ENCODE measurements at places on chromosomes 5 and 9.

DNA sequence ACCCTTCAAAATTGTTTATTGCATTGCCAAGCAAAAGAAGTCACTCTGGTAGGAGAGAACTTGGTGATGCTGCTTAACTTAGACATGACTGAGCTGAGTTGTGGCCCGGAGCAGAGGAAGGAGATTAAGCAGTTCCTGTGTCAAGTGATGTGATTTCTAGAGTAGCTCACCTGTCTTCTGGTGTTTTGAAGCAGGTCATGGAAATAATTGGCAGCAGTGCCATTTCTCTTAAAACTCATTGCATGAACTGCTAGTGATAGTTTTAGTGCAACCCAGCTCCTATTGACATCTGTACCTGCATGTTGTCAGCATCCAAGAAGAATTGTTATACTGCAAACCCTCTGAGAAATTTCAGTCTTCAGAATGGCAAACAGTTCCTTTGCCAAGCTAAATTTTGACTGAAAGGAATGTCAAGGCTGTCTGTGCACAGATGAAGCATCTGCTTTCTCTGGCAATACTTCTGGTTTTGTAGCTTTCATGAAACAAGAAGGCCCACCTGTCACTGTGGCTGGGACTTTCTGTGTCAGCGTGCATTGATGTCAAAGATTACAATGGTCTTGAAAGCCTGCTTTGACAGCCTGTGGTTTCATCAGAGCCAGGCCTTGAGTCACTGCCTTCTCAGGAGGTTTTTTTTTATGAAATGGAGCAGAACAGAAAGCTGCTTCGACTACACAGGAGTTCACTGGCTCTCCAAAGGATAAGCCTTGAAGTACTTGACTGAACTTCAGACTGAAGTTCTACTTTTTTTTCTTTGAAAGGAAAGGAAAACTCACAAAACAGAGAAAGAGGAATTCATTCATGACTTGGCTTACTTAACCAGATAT lies 90.6 kb downstream of the RALGPS1 start:
- DNase-seq = peak; percentile 47

- no peak for DNase-seq
Observed at GRCh38 chr5:56244627-56245026, 11.5 kb upstream of the ANKRD55 start.

GRCh38 chr9:92146610-92147009 lies 31.4 kb upstream of the SPTLC1 start:
- DNase-seq = no peak

GRCh38 chr5:100157066-100157465 lies 378.1 kb upstream of the FAM174A start:
- DNase-seq = no peak

DNA sequence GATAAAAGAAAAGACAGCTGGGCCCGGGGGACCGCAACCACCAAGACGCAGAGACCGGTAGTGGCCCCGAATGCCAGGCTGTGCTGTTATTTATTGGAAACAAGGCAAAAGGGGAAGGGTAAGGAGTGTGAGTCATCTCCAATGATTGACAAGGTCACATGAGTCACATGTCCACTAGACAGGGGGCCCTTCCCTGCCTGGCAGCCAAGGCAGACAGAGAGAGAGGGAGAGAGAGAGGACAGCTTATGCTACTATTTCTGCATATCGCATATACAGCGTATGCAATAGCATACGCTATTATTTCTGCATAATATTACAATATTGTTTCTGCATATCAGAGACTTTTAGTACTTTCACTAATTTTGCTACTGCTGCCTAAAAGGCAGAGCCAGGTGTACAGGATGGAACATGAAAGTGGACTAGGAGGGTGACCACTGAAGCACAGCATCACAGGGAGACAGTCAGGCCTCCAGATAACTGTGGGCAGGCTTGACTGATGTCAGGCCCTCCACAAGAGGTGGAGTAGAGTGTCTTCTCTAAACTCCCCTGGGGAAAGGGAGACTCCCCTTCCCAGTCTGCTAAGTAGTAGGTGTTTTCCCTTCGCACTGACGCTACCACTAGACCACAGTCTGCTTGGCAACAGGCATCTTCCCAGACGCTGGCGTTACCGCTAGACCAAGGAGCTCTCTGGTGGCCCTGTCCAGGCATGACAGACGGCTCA lies 50.3 kb downstream of the RFX3 start:
- DNase-seq = no peak

All from stimulated activated CD8-positive, alpha-beta memory T cell treated with anti-CD3 and anti-CD28 coated beads, Interleukin-4, amount 100 ng/mL, for 4 hours (primary cell).